Activated T-helper 1 cell treated with anti-CD3 and anti-CD28 coated beads, Interleukin-2, amount 50 U/mL, for 16 hours (primary cell): ENCODE measurements at places on chromosomes 12 and 14.
A peak's percentile ranks its signal among the peaks of the same experiment; 100 is the strongest.

GRCh38 chr12:107597695-107598410 is 87.7 kb upstream of the PWP1 start:
- no peak for DNase-seq

DNA sequence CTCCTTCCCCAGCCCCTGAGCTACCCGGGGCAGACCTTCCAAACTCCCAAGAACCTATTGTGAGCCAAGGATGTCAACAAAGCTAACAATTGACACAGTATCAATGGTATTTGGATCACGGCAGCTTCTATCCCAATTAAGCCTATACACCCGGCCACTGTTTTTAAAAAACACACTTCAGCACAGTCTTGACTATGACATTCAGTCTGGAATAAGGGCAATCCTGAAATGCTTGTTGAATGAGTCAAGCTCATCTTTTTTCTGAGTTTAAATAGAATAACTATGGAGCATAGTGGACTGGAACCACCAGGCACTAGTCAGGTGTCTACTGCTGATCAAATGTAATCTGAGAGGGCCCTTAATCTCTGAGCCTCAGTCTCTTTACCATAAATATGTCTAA is 5.7 kb downstream of the DENND5B start:
- no peak for DNase-seq

GRCh38 chr12:12195516-12195915 is 71.3 kb downstream of the LRP6 start:
- no peak for DNase-seq

- DNase-seq: no peak
Measured at GRCh38 chr12:29672580-29672979, 111.2 kb downstream of the TMTC1 start.

DNA sequence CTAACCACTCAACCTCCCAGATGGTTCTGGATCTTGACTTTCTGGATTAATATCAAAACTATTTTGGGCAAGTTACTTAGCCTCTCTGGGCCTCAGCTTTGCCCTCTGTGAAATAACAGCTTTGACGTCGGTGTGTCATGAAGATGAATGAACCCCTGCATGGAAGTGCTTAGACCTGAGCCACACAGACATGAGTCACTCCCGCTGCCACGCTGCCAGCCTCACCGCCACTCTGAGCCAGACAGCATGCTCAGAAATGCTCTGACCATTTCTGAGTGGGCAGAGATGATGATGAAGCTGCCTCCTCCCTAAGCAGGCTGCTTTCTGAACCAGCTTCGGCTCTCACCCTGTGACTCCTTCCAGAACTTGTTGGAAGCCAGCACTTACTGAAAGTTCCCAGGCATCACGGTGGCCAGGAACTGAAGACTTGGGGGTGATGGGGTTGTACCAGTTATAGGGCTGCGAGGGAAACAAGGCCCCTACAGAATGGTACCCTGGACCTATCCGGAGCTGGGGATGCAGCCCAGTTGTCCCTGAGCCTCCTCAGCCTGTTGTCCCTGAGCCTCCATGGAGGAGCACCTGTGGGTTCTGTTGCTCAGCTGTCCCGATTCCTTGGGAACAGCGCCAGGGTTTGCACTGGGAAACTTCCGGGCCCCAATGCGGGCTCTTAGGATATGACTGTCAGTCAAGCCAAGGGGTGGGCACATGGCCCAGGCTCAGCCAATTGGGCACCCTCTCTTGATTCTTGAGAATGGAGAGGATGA is 2.0 kb upstream of the CCDC197 start:
- peak; percentile 30 for DNase-seq

DNA sequence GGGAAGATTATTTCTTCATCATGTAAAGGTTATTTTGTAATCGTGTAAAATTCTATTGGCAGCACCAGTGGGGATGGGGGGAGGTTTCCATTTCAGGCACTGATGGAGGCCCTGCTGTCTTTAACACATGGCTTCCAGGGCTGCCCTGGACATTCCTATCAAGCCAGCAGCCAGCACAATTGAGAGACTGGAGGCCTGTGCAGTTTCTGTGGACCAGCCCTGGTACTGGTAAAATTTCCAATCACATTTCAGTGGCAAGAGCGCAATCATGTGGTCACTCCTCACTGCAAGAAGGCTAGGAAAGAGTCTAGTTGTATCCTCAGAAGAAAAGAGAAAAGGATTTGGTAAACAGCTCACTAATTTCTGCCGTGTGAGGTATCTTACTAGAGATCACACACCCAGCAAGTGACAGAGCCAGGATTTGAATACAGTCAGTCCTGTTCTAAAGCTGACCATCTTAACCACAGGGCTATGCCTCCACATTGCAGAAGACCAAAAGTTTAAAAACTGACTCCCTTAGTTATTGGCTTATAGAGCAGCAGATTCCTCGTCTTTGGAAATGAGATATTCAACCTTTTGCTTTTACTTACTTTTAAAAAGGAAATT is 179.4 kb upstream of the ARHGAP5 start:
- no peak for DNase-seq

- DNase-seq: no peak
Measured at GRCh38 chr12:48302161-48302911, 48.4 kb downstream of the ZNF641 start.

DNA sequence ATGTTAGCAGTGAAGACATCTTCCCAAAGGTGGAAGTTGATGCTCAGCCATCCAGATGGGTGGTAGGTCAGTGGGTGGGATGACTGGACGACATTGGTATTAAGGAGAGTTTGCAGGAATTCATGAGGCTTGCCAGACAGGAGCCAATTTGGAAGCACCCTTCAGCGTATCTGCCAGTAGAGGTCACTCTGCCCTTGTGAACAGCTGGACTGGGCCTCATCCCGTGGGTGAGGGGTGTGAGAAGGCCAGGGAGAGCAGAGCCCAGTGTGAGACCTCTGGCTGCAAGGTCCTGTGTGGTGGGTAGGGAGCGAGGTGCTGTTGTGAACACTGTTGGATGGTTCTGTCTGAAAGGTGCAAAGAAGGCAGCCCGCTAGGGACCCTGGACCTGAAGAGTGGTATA is 37.7 kb downstream of the SLC5A8 start:
- no peak for DNase-seq

DNA sequence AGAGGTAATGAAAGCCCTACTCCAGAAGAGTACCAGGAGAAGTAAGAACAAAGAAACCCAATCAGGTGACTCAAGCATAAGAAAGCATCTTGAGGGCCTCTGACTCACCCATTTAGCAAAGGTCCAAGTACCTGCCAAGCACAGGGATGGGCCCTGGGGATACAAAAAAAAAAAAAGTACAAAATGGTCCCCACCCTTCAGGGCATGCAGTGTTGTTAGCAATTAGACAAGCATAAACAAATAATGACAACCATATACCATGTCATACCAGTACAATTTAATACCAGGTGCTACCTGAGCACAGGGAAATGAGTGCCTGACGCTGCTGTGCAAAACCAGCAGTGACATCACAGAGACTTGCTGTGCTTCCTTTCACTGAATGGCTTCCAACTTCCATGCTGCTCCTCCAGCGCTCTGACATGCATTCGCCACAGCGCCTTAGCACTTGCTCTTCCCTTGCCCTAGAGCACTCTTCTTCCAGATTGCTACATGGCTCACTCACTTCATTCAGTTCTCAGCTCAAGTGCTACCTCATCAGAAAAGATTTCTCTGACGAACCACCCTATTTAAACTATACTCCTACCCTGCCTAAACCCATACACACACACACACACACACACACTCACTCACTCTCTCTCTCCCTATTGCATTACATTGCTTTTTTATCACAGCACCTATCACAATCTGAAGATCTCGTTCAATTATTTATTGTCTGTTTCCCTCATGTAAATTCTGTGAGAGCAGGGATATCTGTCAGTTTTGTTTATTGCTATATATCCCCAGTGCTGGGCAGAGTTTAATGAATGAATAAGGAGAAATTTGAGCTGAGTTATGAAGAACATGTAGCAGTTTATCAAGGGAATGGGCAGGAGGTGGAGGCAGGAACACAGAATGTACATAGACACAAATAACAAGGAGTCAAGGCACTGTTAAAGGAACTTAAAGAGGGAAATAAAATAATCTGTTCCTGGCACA is 12.9 kb upstream of the EPS8 start:
- no peak for DNase-seq

GRCh38 chr12:76685246-76685678 is 78.7 kb upstream of the ZDHHC17 start:
- no peak for DNase-seq
